ENCODE measurements at places on chromosomes 5 and 9.

DNA sequence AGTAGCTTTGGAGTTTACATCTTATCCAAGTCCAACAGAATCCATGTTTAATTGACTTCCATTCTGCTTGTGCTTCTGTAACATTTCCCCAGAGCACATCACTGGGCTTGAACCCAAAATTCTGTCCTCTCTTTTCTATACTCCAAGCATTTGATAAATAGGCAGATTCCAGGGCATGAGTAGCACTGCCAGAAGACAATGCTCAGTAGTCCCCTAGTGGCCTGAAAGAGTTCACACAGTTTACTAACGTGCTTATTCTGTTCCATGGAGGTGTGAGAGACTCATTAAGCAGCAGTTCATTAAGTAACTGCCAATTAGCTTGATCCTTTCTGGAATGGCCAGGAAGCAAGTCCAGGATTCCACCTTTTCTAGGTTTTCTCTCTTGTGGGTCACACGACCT lies 9.4 kb upstream of the GABRA6 start:
- DNase-seq = no peak

GRCh38 chr9:87792831-87793288 lies 66.9 kb downstream of the CTSL start:
- no peak for DNase-seq

GRCh38 chr9:104286799-104287198 lies 192.7 kb downstream of the SMC2 start:
- DNase-seq = no peak

DNA sequence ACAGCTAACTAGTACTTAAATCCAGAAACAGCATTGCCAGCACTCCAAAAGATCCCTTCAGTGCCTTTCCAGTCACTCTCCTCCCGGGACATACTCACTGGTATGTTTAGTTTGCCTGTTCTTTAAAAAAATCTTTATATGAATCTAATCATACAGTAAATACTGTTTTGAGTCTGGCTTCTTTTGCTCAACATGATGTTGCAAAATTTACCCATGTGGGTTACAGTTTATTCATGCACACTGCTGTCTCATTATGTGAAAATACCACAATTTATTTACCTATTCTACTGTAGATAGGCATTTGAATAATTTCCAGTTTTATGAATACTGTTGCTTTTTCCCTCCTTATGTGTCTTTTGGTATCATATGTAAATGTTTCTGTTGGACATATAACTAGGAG lies 13.5 kb downstream of the NDFIP1 start:
- no peak for DNase-seq

GRCh38 chr5:75639535-75640311 lies 28.5 kb downstream of the ANKDD1B start:
- no peak for DNase-seq

GRCh38 chr9:34701769-34702736 lies 7.9 kb downstream of the CCL21 start:
- peak; percentile 13 for DNase-seq

DNA sequence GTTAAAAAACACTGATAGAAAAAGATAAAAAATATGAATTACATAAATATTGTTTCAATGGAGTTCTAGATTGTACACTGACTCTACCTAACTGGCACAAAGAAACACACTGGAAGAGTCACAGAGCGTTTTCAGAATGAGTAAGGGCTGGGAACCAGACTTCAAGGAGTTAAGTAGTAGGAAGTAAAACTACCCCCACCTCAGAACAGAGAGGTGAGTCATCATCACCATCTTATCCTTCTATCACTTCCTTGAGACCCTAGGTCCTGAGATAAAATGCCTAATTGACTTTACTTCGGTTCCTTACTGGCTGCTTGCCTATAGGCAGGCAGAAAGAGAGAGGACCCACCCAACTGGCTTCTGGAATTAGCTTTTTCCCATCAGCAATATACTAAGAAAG lies 79.7 kb downstream of the ELAVL2 start:
- no peak for DNase-seq

DNA sequence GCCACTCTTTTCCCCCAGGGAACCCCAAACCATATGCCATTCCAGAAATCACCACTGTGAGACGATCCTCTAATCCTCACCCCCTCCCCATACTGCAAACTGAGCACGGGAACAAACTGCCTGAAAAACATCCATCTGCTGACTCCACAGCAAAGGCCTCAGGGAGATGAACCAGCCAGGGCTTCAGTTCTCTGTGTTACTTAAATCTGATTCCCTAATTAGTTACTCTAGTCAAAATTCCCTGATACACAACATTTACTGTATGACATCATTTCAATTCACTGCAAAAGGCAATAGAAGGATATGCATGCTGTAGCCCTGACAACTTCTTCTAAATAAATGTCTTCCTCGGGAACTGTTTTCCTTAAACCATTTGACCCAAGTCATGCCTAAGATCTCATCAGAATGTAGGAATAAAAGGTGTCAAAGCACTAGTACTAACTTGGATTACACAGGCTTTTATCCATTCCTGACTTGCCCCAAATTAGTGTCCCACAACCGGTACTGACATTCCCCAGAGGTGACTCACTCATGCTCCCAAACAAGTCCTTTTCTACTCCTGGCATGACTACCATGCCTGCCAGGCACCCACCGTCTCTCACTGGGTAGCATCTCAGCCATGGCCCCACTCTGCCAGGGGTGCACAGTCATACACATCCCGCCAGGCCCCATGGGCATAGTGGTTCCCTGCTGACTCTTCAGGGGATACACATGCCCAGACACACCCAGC lies 35.0 kb downstream of the MTX3 start:
- no peak for DNase-seq

GRCh38 chr9:116320290-116320689 lies 166.7 kb downstream of the PAPPA start:
- DNase-seq = no peak

- DNase-seq = no peak
Measured at GRCh38 chr5:16665601-16666000, 48.8 kb upstream of the RETREG1 start.

DNA sequence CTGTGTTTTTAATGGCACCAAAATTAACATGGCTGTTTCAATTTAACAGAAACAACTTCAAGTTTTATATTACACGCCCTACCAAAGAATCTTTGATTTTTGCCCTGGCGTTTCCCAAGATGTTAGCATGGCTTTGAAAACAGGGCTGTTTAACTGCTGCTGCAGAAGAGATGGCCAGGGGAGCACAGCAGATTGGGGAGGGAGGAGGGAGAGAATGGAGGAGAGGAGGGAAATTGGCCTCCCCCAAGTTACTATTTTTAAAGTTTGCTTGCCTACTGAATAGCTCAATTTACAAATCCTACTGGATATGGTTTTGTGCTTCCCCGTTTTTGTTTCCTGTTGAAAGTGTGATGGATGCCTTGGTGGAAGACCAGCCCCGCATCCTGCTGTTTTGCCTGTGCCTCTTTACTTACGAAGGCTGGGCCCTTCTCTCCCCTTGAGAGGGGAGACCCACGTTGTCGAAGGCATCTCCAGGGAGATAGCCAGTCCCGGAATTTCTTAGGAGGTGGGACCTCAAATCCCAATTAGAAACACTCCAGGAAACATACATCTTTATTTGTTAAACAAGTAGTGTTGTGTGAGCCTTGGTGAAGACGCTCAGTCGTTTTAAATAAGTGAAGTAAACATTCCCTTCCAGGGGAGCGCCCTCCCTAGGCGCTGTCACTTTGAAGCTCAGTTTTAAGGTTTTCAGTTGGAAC lies 98.6 kb downstream of the AOPEP start:
- DNase-seq = no peak

DNA sequence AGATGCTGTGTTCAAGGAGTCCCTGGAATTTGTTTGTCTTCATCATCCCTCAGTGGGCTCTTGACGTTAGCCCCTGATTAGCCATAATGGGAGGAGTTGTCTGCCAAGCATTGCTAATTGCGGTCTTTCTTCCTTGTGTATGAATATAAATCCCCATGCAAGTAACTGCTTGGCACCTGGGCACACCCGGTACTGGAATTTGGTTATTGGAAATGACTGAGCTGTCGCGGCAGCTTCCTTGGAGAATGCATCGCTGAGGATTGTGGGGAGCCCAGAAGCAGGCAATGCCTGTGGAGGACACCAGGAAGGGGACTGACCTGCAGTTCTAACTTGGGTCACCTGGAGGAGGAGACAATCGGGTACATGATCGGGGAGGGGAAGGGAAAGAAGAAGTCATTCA lies 53.3 kb upstream of the CTSL start:
- DNase-seq = no peak

DNA sequence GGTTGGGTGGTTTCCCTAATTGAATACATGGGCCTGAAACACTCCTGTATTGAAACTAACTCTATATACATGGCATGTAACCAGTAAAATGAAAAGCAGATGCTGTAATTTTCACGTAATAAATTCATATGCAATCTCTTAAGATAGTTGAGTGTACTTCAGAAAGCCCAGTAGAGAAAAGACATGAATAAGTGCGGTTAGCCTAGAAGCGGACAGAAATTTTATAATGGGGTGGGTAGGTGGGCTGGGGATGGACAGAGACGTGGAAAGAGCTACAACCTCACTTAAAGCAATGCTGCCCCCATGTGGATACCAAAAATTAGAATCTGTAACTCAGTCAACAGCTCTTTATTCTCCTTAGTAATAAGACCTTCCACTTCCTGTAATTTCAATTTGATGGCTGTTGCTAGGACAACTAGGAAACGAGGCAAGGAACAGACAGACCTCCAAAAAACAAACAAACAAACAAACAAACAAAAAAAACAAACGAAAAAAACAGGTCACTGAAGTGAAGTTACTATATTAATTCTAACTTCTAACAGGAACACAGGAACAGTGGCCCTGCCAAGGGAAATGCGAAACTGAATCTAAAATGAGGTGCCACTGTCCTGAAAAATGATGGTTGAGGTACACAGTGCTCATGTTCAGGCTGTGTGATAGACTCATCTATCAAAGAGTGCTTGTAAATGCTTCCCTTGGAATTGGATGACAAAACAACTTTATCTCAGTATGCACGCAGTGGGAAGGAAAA lies 103.4 kb upstream of the GNA14 start:
- DNase-seq = no peak

DNA sequence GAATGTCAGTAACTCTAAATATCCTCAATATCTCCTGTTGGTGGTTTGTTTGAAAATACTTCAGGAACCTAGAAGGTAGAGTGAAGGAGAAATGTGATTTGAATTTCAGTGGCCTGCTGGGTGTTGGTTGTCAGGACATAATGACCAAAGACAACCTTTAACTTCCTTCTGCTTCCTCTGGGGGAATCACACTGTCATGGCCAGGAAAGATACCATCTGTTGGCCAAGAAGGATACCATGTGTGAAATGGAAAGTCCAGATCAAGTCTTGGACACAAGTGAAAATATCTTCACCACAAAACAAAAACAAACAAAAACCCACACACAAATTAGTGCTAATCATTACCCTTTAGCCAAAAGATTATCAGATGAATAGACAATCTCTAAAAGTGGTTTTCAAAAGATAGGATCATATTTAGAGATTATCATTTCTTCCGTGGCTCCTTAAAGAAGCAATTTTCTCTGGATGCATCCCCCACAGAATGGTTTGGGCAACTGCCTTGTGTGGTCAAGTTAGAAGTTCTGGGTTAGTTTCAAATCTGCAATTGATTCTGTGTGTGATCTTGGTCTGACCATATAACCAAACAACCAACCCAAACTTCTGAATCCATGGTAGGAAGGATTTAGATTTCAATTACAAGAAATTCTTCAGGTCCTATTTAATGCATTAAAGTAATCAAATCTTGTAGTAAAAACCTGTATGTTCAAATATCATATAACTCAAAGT lies 1.6 kb downstream of the C1QTNF3 start:
- no peak for DNase-seq

- DNase-seq = no peak
Measured at GRCh38 chr5:17106521-17106920, 110.9 kb upstream of the BASP1 start.

DNA sequence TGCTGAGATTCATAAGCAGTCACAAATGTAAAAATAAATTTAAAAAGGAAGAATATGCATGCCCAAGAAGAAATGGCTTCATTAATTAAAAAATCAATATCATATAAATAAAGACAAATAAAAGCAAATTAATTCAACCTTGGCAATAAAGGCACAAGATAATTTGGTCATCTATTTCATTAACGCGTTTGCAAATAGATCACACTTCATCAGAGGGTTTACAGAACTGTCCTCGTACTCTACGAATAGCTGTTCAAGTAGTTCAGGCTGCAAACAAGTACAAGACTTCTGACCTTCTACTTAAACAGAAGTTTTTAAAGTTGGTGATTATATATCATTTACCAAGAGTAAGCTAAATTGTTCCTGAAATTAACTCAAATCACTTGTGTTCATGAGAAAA lies 775.3 kb upstream of the DMAC1 start:
- DNase-seq = no peak

- DNase-seq = no peak
Measured at GRCh38 chr9:89684912-89685636, 80.3 kb downstream of the GADD45G start.

- DNase-seq = no peak
Measured at GRCh38 chr9:78234810-78235209, 1.1 kb upstream of the CEP78 start.

- no peak for DNase-seq
Measured at GRCh38 chr9:85445887-85446286, 295.9 kb downstream of the AGTPBP1 start.

DNA sequence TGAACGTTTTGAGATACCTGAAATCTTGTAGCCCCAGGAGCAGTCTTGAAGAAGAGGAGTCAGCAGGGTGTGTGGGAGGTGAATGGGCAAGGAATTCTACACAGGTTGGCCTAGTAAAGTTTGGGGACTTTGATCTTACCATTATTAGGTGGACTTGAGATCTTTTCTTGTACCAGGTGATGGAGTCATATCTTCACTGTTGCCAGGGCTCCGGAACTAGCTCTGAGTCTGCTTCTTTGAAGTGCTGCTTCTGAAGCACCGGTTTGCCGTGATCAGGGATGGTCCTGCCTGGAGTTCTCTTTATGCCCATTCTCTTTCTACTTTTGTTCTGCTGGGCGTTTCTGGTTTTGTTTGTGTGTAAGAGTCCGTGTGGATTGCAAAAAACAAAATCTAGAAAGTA lies 27.4 kb downstream of the RCL1 start:
- DNase-seq = no peak

GRCh38 chr5:41281215-41281810 lies 68.0 kb upstream of the C6 start:
- DNase-seq = no peak

All from esophagus squamous epithelium (tissue), 5 donors.